Small intestine (tissue), 16 donors: ENCODE measurements at places on chromosomes 13 and 19. TPM values are rescaled to one million over a fixed set of nuclear protein-coding genes. Genes with fewer than 3 reads are reported as not detected.

DNA sequence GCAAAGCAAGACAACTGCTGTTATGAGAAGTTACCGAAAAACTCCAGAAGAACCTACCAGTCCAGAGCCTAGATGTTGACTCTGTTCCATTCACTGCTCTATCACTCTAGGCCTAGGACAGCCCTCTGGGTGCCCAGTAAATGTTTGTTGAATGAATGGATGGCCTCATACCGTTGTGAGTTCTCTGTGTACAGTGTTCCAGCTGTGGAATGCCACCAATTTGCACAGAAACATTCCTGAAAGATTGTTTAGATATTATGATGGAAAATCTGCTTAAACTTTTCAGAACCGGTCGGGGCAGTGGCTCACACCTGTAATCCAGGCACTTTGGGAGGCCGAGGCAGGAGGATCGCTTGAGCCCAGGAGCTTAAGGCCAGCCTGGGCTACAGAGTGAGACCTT is 1.3 kb upstream of the FBL start:
- H3K4me3 ChIP-seq = no peak overlapping the region
- peaks cover 27% of the 10 kb centered on the region for H3K4me1 ChIP-seq
- H3K36me3 ChIP-seq = no peaks in the 10 kb centered on the region
- no peak overlapping the region for H3K27ac ChIP-seq
- no peak for DNase-seq

Gene TMEM59L
- polyA plus RNA-seq = 8.5 TPM

Gene B3GNT3
- 32.0 TPM for polyA plus RNA-seq

Gene SIGLECL1
- not detected for polyA plus RNA-seq
